SJCRH30 (cell line): ENCODE measurements at places on chromosomes 4 and X.

GRCh38 chrX:3550160-3550751 lies 163.2 kb downstream of the PRKX start:
- DNase-seq: peak; percentile 9

DNA sequence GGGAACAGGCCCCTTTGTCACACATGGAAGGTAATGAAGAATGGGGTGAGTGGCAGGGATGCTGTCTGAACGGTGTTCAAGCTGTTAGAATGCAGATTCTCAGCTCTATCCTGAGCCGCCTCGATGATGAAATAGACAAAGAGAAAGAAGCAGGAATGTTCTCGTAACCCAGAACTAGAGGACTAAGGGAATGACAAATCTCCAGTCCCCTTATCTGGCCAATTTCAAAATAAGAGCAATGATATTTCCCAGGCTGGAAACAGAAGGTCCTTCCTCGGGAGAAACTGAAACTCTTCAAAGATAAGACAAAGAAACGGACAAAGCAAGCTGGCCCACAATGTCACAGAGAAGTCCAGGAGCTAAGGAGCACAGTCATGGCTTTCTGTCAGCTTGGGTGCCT lies 29.5 kb upstream of the MTNR1A start:
- DNase-seq: no peak

- DNase-seq: no peak
These were observed 68.6 kb downstream of the CHST7 start for GRCh38 chrX:46642145-46642544.

GRCh38 chrX:51614353-51615012 lies 4.2 kb downstream of the CENPVL3 start:
- peak; percentile 38 for DNase-seq

DNA sequence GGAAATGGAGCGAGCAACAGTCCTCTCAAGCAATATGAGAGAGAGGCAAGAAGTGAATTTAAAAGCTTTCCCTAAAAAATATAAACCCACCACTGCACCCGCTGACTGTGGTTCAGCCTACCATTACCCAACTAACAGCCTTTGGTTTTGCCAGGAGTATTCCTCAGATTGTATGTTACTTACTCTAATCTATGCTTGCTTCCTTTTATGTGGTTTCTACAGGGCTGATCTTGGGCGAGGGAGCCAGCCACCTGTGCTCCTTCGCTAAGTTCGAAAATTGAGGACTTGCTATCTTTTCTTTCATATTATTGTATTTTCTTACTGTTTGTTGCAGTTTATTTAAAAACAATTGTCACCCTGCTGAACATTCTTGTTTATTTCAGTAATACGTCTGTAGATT lies 101.1 kb downstream of the DDX53 start:
- no peak for DNase-seq

- no peak for DNase-seq
These were observed 48.4 kb downstream of the ARFIP1 start for GRCh38 chr4:152828122-152828521.

- no peak for DNase-seq
These were observed 276.3 kb upstream of the DKK2 start for GRCh38 chr4:107312366-107312765.

- DNase-seq: no peak
These were observed 43.9 kb downstream of the CYSLTR1 start for GRCh38 chrX:78283511-78283910.

GRCh38 chr4:110514889-110515479 lies 39.0 kb downstream of the ENPEP start:
- DNase-seq: peak; percentile 61

DNA sequence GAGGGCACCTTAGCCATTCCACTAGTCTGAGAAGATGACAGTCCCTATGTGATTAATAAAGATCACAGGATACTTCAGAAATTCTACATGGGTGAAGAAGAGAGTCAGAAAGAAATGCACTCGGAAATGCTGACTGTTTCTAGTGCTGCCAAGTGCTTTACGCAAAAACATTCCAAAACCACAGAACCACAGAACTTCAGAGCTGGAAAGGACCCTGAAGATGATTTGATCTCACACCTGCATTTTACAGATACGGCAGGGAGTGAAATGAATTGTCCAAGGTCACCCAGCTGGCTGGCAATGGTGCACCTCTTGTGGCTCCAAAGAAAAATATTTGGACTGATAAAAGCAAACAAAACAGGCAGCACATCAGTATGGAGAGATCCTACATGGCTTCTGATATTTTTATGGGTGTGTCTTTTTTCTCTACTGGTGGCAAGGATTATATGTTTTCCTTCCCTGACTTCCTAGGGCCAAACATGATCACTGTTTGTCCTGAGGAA lies 115.9 kb downstream of the MAML3 start:
- no peak for DNase-seq

GRCh38 chr4:163681208-163681821 lies 186.8 kb downstream of the TMA16 start:
- DNase-seq: peak; percentile 57

- no peak for DNase-seq
These were observed 33.8 kb upstream of the NAP1L5 start for GRCh38 chr4:88731381-88731780.

DNA sequence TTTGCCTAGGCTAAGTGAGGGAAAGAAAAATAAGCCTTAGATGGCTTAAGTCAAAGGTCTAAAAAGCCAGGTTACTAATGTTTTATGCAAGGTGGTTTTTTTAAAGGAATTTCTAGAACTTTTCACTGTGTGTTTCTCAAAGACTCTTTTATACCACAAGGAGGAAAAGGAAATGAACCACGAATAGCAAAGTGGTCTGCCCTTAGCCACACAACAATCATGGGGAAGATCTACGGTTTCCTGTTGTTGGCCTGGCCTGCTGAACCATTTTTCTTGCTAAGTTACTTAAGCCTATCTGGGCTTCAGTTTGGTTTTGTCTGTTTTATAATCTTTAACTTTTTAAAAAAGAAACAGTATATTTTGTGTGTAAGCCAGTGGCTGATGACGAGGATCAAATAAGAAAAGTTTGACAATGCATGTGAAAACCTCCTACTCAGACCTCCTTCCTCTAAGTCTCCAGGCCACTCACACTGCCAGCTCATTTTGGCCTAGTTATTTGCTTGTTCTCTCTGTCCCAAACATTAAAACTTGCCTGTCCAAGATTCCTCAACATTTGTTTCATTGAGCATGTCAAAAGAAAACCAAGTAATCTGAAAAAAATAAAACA lies 56.7 kb upstream of the COL25A1 start:
- no peak for DNase-seq

DNA sequence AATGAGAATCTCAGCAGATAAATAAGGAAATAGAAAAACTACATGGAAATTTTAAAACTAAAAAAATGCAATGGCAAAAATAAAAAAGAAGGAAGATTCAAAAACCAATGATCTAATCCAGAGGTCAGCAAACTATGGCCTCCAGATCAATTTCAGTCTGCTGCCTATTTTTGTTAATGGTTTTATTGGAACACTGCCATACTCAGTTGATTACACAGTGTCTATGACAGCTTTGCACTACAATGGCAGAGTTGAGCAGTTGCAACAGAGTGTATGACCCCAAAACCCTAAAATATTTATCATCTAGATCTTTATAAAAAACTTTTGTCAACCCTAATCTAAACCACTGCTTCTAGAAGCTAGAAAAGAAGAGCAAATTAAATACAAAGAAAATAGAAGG lies 170.3 kb downstream of the RAB28 start:
- DNase-seq: no peak

DNA sequence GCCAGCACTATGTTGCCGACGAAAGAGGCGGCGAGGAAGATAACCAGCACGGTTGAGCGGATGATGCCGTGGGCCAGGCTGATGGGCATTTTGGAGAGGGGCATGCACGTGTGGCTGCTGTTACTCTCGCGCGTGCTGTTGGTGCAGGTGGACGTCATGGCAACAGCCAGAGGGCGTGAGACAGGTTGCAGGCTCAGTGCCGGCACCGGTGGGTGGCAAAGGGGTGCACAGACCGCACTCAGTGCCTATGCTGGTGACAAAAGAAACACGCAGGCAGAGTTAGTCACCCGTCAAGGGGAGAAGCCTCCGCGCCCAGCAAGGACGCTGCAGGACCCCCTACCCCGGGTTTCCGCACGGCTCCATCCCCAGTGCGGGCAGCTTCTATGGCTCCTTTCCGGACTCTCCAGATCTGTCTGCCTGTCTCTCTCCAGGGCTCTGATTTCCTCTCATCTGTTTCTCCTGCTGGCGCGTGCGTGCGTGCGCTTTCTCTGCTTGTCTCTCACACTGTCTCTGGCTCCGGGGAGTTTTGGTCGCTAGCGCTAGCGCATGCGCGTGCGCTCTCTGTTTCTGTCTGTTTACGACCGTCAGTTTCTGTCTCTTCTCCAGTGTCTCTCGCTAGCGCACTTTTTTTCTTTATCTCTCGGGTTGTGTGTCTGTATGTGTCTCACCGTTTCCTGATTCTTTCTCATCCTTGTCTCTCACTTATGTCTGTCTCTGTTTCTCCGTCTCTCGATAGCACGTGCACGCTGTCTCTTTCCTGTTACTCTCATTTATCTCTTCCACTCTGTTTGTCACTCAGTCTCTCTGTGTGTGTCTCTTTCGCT lies 2.1 kb downstream of the GPR101 start:
- peak; percentile 10 for DNase-seq

DNA sequence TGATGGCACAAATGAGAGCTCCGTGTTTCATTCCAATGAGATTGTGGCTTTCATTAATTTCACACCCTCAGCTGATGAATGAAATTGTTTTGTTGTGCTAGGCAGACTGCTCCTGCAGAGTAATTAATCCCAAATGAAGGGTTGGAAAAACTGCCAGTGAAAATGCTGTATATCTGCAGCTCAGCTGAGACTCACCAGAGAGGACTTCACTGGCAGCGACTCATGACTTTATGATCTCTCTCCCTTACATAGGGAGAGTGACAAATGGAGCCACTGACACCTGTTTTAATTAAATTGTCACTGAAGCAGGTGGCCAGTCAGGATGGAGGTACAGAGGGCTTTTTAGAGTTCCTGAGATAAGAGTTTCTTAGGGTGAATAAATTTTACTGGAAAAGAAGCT lies 24.8 kb downstream of the GRXCR1 start:
- no peak for DNase-seq

- DNase-seq: no peak
These were observed 21.8 kb upstream of the NAP1L5 start for GRCh38 chr4:88719381-88719780.

DNA sequence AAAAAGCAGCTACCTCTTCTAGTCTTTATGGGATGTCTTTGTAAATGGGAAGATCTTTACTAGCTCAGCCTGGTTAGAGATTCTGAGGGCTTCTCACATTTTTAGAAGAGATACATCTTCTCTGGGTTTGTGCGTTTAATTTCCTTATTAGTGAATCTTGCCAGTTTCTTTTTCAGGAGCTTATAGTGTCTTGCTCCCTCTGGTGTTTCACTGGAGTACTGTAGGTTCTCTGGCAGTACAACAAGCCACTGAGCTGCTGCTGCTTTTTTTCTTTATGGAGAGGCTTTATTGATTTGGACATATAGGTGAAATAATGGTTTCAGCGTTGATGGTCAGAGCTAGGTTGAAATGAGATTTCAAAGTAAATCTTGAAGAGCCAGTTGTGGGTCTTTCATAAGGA lies 82.9 kb downstream of the LAS1L start:
- DNase-seq: peak; percentile 8

DNA sequence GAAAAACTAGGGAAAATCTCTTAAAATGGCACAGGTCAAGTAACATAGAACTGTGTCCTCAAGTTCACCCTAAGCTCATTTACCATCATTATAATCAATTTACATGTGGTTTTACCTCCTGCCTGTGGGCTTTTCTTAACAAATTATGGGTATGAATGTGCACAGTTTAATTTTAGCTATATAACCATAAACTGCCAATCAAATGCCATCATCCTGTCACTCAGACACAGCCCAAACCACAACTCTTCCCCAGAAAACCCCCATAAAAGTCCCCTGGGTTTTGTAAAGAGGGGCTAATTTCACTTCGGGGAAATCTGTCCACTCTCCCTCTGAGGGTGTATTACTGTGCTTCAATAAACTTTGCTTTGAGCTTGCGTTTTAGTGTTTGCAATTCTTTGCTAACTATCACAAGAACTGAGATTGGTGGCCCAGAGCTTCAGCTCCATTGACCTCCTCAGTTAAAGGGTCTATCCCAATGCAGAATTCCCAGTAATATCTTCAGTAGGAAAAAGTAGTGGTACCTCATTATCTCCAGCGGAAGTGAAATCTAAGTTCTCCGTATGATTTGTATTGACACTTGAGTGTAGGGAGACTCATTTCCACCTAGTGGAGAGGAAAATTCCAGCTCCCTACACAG lies 394.6 kb downstream of the SPOCK3 start:
- no peak for DNase-seq

- DNase-seq: no peak
These were observed 2.0 kb upstream of the THAP9 start for GRCh38 chr4:82898322-82899243.

DNA sequence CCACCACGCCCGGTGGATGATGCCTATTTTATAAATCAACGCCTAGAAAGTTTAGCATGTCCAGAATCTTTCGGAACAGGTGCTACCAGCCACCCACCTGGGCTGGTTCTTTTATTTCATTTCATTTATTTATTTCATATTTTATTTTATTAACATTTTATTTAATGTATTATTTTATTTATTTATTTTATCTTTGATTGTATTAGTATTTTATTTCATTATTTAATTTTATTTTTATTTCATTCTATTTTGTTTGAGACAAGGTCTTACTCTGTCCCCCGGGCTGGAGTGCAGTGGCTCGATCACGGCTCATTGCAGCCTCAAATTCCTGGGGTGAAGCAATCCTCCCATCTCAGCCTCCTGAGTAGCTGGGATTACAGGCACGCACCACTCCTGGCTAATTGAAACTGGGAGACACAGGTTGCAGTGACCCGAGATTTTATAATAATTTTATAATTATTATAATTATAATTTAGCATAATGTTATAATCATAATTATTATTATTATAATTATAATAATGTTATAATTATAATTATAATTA lies 187.2 kb downstream of the SHOX start:
- no peak for DNase-seq

DNA sequence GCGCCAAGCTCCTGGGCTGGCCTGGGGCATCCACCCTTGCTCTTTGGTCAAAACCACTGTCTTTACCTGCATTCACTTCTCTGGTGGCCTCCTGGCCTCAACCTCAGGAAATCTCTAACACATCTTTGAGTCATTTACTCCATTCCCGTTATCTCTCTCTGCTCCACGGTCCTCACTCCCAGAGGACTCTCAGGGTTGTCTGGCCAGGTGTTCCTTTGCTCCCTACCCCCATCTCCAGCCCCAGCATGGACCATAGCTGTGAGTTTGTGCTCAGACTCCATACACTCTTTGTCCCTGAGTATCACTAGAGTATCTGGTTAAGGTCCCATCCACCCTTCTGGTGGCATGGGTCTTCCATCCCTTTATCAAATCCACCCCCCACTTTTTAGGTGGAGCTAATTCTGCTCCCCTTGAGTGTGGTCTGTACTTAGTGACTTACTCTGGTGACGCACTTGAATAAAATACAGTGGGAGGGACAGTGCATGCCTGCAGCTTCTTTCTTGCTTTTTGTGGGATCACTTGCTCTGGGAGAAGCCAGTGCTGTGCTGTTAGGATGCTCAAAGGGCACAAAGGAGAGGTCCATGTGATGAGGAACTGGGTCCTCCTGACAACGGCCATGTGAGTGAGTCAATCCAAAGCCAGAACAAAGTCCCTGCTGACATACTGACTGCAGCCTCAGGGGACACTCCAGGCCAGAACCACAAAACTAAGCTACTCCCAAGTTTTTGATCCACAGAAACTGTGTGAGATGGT lies 44.3 kb downstream of the IGFBP7 start:
- DNase-seq: no peak

- no peak for DNase-seq
These were observed 107.3 kb upstream of the PABPC4L start for GRCh38 chr4:134308910-134309309.

- DNase-seq: peak; percentile 62
These were observed 19.2 kb downstream of the SUPT20HL2 start for GRCh38 chrX:24294619-24295018.

- DNase-seq: peak; percentile 27
These were observed 325.0 kb downstream of the ARHGAP10 start for GRCh38 chr4:148056879-148057278.
